GM12891 (cell line): ENCODE measurements at places on chromosomes 13 and 19.

DNA sequence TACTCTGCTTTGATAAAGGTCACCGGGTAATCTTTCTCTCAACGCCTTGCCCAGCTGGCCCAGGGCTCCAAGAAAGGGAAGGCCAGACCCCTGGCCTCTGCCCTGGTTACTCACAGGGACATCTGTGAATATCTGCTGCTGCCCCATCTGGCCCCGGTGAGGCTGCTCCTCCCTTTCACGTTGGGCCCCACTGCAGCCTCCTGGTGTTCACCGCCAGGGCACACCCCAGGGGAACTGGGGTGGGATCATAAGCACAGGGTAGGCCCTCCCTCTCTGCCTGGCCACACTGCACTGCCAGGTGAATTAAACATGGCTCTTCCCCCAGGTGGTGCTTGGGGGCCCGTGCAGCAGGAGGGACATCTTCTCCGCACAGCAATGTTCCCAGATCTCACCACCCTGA, 12.7 kb downstream of the LAIR1 start:
- no peak for DNase-seq

GRCh38 chr13:71255633-71256032, 611.4 kb downstream of the DACH1 start:
- DNase-seq = no peak

DNA sequence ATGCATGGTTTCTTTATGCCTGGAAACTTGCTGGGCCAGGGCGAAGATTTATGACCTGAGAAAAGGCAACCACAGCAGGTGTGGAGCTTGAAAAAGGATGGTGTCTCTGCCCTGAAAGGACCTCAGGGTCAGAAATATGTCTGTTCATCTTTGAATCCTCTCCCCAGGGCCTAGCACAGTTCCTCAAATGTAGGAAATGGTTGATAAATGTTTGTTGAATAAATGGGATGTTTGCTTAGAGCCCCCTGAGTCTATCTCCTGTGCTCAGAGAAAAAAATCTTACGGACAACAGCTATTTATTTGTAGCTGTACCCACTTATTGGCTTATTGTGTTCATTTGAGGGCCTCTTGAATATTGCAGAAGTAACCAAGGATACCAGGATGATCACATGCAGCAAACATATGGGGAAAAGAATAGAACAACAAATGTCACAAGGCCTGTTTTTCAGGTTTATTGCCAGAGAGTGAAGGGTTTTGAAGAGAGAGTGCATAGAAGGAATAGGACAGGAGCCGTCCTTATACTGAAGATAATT, 114.5 kb downstream of the KLF5 start:
- no peak for DNase-seq

DNA sequence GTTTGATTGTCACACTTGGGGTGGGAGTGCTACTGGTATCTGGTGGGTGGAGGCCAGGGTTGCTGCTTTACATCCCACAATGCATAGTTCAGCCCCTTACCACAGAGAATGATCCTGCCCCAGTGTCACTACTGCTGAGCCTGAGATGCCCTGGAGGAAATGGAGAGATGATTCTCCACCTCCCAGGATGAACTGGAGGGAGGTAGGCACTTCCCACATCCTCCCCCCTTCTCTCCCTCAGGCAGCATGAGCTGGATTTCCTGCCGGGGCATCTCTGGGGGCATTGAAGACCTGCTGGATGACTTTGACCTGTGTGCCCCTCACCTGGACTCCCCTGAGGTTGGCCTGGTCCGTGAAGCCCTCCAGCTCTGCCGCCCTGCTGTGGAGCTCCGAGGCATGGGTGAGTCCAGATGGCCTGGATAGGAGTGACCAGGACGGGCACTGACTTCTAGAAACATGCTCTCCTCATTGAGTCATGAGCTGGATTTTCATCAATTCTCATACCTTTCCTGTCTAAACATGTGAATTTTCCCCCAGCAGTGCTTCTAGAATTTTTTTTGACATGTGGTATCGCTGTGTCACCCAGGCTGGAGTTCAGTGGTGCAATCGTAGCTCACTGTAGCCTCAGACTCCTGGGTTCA, 45.3 kb downstream of the NWD1 start:
- no peak for DNase-seq

DNA sequence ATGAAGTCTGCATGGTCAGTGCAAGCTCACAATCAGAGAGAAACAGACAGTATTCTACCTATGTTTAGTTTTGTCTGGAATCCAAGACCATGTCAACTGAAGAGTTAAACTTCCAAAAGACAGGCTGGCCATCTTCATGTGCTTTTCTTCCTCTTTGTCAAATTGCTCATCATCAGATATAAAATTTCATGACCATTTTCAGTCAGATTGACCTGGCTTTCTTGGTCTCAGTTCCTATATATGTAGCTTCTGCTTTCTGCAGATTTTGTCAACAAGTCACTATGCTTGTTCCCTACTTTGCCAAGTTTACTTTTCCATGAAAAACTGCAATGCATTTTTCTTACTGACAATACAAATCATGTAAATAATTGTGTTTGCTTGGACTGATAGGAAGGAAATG, 13.9 kb downstream of the SLC46A3 start:
- DNase-seq = no peak

DNA sequence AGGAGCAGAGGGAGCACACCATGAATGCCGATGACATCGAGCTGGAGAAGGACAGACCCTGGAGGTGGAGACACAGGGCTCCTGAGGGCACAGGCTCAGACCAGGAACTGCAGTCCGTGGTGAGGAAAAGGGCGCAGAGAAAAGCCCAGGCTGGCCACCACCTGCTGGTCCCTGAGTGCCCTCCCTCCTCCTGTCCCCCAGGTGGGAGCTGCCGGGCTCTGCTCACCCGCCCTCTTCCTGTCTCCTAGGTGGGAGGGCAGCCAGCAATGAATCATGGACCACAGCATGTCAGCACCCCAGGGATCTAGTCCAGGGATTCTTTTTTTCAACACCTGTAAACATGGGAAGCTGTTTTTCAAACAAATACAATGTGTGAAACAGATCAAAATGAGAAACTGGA, 94.6 kb upstream of the ARHGEF7 start:
- DNase-seq = no peak

- no peak for DNase-seq
These were observed 164.3 kb upstream of the TUBA3C start for GRCh38 chr13:19345916-19346422.

DNA sequence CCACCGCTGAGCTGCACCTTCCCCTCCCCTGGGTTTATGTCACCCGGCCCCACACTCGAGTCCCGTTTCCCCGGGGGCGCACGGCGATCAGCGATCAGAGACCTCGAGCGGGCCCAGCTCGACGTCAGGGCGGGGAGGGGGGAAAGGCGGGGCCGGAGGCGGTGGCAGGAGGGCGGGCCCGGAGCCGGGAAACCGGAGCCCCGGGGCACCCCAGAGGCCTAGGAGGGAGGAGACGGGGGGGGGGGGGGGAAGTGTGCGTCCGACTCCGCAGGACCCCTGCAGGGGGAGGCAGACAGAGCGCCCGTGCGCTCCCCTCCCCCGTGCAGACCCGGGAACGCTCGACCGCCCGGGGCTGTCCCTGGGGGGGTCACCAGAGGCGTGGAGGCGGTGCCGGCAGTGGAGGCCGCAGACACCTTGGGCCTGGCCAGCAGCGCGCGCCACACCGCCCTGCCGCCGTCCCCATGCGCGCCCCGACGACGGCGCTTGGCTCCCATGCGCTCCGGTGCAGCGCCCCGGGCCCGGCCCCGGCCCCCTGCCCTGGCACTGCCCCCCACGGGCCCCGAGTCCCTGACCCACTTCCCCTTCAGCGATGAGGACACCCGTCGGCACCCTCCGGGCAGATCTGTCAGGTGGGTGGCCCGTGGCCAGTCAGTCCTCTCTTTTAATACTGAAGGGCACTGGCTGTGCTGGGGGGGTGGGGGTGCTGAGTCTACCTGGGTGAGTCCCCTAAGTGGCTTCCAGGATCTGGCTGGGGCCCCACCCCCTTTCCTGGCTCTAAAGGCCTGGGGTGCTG, 11.8 kb downstream of the PDE4A start:
- DNase-seq = no peak

GRCh38 chr13:29961036-29961670, 110.7 kb upstream of the UBL3 start:
- DNase-seq = no peak

- DNase-seq = no peak
These were observed 10.6 kb downstream of the FUT6 start for GRCh38 chr19:5828661-5829566.

DNA sequence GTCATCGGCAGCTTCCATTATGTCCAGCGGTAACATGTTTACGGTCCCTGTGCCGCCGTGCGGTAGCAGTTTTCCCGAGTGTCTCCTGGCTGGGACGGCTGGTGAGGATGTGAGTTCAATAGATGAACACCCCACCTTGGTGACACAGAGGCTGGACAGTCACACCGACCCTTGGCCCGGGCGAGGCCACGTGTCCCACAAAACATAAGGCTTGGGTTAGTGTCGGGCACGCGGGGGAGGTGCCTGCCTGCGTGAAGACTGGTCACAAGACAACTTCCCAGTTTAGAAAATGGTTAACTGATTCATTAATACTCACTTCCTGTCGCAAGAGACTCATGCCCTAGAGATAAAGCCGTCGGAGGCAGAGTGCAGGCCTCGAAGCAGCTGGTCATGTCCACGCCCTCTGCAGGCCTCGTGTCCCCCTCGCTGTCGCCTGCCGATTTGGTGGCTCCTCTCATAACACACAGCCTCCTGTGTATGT, 17.2 kb downstream of the RASA3 start:
- no peak for DNase-seq

- DNase-seq = no peak
These were observed 420.3 kb downstream of the PCDH17 start for GRCh38 chr13:58051807-58052375.

GRCh38 chr13:113158946-113159345, 498 bp downstream of the PROZ start:
- DNase-seq = no peak

DNA sequence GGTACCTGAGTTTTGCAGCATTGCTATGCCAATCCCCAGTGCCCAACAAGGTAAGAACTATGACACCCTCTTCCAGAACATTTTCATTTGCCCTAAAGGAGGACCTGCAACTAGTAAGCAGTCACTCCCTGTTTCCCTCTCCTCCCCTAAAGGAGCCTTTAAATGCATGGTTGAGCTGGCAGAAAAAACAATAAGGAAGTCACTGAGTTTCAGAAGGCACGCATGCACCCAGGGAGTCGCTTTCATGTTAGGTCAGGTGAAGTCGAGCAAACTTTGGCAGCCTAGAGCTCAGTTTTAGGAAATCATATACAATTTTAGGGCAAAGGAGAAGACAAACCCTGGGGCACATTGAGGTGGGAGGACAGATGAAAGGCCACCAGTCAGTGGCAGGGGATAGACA, 11.8 kb downstream of the NLRP11 start:
- DNase-seq = no peak

- DNase-seq = no peak
These were observed 27.3 kb downstream of the TMEM255B start for GRCh38 chr13:113786262-113786841.

GRCh38 chr13:59951011-59951410, 212.7 kb downstream of the DIAPH3 start:
- no peak for DNase-seq

DNA sequence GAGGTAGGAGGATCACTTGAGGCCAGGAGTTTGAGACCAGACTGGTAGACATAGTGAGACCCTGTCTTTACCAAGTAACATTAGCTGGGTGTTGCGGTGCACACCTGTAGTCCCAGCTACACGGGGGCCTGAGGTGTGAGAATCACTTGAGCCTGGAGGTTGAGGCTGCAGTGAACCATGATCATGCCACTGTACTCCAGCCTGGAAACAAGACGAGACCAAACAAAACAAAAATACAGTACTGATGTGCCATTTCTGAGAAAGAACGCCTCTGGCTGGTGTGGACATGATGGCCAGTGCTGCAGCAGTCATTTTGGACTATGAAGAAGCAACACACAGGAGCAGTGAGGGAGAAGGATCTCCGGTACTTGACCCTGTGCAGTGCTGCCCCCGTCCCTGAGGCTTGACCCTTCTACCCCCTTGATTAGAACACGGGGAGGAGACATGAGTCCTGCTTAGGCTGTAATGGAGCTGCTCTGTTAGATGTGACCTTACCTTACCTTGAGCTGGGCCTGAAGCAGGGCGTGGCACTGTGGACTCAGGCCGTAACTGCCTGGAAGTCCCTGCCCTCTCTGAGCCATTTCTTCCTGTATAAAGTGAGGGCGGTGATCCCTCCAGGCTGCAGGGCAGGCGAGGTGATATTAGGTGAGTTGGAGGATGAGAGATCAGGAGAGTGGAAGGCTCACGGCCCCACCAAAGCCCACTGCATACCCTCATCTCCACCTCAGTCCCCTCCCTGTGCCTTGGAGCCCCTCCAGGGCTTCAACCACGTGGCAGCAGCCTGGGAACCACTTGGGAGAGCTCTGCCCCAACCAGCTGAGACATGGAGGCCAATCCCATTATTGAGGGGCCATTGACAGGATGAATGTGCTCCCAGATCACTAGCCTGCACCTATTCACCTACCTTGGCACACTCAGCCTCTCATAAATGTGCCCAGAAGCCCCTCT, 5.9 kb downstream of the RPL18A start:
- DNase-seq = no peak

DNA sequence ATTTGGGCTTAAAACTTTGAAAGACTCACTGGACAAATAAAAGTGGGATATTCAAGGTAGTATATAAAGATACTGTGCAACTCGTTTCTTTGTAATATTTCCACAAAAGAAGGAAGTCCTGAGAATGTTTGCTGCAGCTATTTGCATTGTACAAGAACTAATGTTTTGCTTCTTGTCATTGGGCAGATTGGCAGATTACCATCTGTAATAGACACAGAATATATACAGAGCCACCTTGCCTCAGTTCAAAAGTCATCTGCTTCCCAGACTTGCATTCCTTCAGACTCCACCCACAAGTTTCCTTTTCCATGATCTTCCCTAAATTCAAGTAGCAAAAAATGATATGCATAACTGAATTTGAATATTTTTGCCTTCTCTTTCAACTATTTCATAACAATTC, 145.1 kb downstream of the EFNB2 start:
- DNase-seq = no peak

- no peak for DNase-seq
These were observed 63.0 kb upstream of the FLT1 start for GRCh38 chr13:28557725-28558520.

DNA sequence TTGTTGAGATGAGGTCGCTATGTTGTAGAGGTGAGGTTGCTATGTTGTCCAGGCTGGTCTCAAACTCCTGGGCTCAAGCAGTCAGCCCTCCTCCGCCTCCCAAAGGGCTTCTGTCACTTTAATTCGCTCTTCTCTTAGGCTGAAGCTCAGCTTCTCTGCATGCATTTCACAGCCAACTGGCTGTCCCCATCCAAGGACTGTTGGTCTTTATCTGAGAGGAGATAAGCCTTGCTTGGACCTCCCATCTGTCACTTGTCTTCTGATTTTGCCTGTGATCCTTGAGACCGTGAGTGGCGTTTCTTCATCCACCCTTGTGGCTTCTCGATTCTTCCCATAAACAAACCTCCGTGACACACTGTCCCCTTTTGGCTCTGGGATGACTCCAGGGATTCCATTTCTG, 24.4 kb downstream of the CERS1 start:
- DNase-seq = no peak

- no peak for DNase-seq
These were observed 517.8 kb downstream of the SLITRK5 start for GRCh38 chr13:88188986-88189385.
